Activated CD4-positive, alpha-beta T cell treated with anti-CD3 and anti-CD28 coated beads, Interleukin-10, Interleukin-2, amounts not matched to agents 100 ng/mL and 50 ng/mL, durations not matched to agents 16 hours and 8 hours (primary cell): ENCODE measurements at places on chromosomes 1 and 21.

DNA sequence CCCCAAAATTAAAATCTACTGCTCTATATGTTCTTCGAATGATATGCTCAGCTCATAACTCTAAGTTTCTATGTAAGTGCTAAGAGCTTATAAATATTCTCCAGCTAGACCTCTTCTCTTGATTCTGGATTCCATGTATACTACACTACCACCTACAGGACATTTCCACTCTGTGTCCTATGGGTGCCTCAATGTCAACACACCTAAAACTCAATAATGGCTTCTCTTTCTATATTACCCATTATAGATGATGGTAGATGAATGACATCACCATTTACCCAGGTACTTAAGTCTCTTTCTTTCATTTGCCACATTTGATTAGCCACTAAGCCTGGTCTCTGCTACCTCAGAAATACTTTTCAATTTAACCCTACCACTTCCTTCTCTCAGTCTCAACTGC lies 41.3 kb downstream of the TBX19 start:
- DNase-seq = peak; percentile 29

DNA sequence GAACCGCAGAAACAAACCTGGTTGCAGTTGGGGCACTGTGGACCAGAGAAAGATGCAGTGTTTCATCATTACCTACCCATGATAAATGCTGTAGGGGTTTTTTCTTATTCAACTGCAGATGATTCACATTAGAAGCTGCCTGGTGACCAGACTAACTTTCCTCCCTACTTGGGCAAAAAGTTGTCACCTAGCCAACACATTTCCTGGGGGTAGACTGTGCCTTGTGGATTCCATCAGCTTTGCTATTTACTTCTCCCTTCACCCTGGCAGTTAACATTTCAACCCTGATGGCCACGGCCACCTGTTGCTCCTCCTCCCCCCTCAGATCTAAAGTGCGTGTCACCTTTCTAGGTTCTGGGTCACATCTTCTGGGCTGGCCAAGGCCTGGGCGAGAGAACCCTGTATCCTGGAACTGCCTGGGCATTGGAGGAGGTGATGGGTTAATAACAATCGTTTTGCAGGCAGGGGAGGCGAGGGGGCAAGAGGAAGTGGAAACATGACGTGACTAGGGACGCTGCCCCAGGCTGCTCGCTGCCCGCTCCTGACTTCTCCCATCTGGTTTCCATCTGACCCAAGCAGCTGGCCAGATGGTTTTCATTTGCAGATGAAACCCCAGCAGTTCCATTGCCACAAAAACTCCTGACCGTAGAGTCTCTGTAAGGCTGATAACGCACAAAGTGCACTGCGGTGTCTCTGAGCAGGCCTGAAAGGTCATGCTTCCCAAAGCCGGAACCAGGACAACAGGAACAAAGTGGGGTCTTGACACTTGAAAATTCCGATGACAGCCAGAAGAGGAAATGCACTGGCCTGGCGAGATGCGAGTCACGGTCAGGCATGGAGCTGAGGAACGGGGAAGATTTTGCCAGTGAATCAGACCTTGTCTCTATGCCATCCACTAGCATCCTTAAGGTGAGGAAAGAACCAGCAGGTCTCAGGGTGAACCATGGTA lies 36.6 kb downstream of the CAPZB start:
- DNase-seq = peak; percentile 64

- peak; percentile 78 for DNase-seq
Observed at GRCh38 chr1:40980453-40981121, 1.1 kb downstream of the CTPS1 start.

- no peak for DNase-seq
Observed at GRCh38 chr1:25080294-25081209, 150.5 kb upstream of the RUNX3 start.

DNA sequence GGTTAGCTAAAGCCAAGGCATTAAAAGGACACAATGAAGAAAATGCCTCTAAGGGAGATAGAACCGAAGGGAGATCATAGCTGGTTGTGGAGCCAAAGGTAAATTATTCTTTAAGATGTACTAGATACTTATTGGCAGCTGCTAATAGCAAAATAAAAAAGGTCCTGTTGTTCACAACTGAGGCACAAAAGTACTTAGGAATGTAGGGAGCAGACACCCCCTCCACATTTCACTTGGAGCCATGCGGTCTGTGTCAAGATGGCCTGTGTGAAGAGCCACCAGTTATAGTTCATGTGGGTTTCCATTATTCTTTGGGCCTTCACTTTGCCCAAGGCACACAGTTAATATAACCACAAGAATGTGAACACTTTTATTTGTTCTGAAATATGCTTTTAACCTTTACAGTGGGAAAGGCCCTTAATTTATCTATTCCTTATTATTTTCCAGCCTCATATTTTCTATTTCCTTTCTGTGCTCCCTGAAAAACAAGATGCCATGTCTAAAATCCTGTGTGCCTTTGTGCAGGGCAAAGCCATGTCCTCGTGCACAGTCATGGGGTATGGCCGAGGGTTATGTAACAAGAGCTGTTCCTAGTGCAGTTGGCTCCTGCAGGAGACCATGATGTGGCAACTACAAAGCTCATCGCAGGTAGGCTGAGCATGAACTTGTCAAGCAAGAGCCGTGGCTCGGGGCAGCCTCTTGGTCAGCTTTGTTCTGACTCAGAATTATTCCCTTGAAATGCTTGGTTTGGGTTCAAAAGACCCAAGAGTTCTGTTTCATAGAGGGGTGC lies 16.2 kb upstream of the WDR26 start:
- no peak for DNase-seq

- no peak for DNase-seq
Observed at GRCh38 chr1:201376107-201376463, 1.4 kb downstream of the TNNT2 start.

DNA sequence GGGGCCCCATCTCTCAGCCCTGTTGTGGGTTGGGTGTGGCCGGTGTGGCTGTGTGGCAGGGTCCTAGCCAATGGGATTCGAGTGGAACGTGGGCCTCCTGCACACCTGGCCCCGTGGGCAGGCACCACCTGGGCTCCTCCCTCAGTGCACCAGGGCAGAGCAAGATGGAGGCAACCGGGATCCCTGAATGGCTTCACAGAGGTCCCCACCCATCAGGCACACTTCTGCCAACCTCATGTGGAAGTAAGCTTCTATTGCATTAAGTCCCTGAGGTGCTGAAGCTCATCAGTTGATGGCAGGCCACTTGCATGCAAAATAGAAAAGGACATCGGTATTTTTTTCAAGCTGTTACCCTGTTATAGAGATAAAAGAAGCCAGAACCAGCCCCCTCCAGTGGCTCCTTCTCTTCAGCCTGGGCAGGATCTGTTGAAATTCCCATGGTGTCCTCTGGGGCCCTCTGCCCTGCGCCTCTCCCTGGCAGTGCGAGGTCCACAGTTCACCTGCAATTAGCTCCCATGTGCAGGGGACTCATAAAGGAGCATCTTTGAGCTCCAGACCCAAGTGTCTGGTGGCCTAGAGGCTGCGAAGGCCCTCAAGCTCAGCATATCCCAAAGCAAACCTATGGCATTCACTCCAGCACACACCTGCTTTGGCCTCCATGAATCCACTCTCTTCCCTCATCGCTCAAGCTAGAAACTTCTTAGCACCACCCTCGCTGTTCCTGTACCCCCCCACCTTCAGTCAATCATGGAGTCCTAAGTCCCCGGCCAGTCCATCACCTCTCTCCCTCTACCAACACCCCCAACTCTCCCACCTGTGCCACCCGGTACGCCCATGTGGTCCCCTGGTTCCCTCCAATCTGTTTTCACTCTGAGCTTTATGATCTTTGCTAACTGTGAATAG lies 2.1 kb upstream of the SLC45A1 start:
- no peak for DNase-seq

GRCh38 chr1:221878134-221878533 lies 136.2 kb upstream of the DUSP10 start:
- DNase-seq = peak; percentile 63

DNA sequence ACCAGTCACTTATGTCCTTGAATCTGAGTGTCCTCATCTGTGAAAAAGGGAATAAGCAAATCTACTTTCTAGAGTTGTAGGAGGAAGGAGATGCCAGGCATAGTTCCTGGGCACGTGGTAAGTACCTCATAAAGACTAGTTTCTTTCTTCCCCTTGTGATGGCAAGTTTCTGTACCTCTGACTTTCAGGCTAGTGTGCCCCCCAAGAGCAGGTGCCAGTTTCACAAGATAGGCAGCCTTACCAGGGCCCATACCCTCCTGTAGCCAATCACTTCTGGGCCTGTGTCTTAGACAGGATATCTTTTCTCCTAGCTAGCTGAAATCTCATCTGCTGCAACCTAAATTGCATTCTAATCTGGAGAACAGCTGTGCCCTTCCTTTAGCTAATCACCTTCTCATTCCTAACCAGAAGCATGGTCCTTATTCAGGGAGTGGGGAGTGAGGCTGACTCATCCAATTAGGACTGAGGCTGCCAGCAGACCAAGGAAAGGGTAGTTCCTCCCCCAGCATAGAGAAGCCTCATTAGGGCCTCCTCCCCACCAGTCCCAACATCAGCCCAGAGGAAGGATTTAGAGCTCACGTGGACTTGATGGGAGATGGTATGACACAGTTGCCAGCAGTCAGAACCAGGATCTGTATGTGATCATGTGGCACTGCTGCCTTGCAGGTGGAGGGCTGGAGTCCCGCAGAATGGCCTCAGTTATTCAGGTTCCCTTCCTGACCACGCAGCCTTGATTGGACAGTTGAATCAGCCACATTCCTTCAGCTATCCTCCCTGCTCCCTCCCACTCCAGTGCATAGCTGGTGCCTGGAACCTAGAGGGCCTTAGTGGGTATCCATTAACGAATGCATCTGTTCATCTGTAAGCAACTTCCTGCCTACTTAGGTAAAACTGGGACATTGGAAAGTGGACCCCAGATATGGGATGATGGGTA lies 7.9 kb downstream of the KLHDC8A start:
- no peak for DNase-seq

- no peak for DNase-seq
Observed at GRCh38 chr1:44693900-44694299, 19.4 kb downstream of the ARMH1 start.

DNA sequence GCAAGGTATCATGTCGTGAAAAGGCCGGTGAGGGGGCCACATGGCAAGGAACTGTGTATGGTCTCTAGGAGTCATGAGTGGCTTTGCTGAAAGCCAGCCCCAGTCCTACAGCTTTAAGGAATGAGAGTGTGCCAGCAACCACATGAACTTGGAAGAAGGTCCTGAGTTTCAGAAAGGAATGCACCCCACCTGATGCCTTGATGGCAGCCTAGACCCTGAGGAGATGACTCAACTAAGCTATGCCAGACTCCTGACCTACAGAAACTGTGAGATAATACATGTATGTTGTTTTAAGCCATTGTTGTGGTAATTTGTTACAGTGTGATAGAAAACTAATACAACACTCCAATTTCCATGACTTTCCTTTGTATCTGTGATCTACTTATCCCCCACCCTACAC lies 33.5 kb upstream of the AKT3 start:
- DNase-seq = no peak

- DNase-seq = peak; percentile 74
Observed at GRCh38 chr21:36927719-36928117, 38.8 kb downstream of the HLCS start.

DNA sequence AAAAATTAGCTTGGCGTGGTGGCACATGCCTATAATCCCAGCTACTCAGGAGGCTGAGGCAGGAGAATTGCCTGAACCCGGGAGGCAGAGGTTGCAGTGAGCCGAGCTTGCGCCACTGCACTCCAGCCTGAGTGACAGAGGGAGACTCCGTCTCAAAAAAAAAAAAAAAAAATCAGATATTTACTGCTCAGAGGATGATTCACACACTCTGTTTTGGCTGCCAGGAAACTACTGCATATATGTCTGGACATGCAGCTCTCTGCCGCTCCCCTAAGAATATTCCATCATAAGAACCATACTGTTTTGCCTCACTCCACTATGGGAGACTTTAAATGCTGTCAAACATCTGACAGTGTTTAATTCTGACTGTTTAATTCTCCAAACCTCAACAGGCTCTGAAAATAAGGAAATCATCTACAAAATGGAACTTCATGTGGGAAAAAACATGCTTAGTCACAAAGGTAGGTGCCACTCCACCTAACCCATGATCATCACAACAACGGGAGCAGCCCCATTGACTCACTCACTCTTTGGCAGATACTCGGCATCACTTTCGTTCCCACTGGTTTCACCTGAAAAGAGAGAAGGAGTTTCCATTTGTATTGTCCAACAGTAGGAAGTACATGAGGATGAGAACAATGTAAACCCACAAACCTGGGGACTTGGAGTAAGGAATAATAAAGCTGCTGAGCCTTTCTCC lies 29.3 kb upstream of the BCAS2 start:
- DNase-seq = no peak

DNA sequence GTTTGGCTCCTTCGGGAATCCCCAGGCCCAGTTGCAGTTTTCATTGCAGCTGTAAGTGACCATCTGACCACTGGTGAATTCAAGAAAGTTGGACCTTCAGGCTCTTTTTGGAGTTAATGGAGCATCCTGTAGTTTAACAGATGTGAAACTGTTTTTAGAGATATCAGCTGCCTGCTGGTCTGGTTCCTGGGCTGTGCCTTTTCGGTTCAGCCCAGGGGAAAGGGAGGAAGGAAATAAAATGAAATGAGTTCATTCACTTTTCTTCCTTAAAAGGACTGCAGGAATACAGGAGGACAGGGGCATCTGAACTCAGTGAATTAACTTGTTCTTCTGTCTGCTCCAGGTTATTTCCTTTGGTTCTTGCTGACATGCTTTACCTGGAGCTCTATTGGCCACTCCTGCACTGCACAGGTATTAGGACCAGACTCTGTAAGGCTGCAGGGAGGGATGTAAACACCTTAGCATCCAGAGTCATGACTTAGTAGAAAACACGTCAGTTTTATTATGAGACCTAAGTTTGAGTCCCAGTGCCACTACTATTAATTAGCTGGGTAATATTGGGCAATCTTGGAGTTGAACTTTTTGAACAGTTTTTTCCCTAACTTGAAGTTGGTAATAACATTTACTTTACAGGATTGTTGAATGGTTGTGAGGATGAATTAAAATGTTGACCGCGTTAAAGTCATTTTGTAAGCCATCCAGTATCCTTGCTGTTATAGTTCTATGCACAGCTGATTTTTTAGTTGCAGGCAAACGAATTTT lies 83.6 kb downstream of the LRRC8D start:
- DNase-seq = no peak

- DNase-seq = no peak
Observed at GRCh38 chr21:24628046-24628445, 979.2 kb downstream of the MRPL39 start.

- no peak for DNase-seq
Observed at GRCh38 chr1:113669988-113670387, 89.3 kb downstream of the PHTF1 start.
